ENCODE measurements at places on chromosomes 4 and X.
A peak's percentile ranks its signal among the peaks of the same experiment; 100 is the strongest.

DNA sequence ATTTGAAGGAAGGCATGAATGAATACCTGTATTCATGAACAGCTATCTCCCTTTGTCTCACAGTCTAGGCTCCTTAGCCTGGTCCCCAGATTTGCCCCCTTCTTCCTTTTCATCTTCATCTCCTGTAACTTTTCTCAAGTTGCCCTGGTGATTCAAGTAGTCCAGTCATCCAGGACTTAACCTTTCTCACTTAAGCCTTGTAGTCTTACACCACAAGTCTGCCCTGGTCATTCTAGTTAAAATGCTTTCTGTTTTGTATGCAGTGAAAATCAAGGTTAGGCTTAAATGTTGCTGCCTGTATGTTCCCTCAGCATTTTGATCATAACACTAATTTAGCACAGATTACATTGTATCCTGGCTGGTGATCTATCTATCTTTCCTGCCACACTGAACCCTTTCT lies 58.5 kb upstream of the SLC7A11 start:
- DNase-seq: no peak

DNA sequence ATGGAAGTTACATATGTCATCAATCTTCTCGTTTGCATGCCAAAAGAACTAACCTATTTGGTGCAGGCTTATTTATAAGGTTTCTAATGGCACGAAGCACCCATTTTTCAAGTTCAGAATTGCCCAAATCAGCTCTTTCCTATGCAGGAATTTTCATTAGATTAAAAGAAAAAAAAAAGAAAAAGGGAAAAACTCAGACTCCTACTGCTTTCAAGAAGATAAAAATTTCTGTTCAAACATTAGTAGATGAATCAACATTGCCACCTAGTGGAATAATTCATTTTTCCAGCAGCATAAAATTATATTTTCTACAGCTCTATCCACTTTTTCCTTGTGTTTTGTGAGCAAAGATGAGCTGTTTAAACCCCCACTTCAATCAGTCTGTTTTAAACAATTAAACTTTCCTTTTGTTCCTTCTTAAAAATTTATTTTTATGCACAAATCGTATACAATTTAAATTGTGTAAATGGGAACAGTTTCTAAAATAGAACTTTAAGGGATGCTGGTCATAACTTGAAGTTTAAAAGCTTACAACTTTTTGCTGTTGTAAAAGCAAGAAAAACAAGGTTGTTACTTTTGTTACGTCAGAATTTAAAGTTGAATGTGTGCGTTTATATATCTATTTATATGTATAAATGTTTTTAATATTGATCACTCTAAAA lies 309.9 kb downstream of the ARAP2 start:
- DNase-seq: peak; percentile 32

DNA sequence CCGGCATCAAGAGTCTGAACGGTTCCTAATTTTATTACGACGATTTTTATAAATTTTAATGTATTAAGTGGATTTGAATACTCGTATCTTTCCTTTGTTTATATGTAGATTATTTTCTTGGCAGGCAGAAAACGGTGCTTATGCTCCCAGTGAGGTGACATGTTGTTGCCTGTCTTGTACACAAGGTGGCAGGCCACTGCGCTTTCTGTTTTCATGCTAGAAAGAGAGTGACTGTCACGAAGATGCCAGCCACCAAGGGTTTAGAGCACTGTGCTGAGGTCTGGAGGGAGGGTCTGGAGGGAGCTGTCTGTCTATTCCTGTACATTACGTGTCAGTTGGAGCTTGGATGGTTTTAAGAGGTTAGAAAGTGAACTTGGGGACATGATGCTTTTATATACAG lies 87.7 kb downstream of the SHROOM2 start:
- DNase-seq: no peak

- DNase-seq: peak; percentile 84
These were observed 219.6 kb downstream of the PTTG2 start for GRCh38 chr4:38179690-38180377.

DNA sequence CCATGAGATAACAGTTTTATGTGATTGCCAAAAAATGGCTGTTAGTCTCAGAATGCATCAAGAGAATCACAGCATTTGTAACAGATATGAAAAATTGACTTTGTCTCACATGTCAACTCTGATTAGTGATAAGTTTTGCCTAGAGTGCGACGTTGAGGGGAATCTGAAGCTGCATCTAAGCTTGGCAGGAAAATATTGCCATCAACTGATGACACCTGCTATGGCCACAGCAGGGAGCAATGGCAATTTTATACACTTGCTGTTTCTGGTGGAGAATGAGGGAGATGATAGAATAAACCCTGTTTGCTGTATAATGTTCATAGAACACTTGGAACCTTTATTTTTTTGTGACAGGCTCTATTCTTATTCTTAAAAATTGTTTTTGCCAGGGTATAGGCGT lies 205.4 kb upstream of the GNPDA2 start:
- DNase-seq: no peak

DNA sequence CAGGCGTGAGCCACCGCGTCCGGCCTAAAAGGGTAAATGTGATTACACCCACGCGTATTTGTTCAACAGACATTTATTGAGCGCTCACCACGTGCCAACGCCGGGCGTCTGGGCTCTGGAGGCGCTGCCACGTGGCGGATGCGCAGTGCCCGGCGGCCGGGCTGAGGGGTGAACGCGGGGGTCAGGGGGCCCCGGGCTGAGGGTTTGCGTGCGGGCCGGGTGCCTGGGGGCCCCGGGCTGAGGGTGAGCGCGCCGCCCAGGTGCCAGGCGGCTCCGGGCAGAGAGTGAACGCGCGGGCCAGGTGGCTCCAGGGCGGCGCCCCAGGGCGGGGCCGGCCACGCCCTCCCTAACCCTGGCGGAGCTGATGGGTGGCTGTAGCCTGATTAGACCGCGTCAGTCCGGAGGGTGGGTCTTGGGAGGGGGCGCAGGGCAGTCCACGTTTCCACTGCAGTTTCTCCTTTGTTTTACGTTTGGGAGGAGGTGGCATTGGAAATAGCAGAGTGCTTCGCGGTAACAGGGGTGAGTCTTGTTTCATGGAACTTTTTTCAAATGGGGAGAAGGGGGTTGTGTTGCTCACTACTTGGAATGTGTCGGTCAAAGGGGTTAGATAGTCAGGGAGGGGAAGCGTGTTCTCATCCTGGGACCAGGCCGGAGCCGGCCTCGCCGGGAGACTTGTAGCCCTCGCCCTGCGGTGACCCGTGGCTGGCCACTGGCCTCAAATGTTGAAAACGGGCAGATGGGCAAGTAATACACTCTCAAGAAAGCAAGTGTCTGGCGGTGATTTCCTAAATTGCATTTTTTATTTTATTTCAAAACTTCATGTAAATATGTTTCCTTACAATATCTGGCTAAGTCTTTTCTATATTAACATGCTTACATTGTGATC lies at the start of gene ZFP42:
Gene ZFP42, plus strand, starts transcription at position 450 of the 886 bp plus-strand sequence. CDS start 7,037 bp downstream, outside the sequence.
- no peak for DNase-seq

- DNase-seq: no peak
These were observed at the start of gene GPR143 for GRCh38 chrX:9765737-9766097. TSS of gene GPR143 (minus strand) at chrX:9765847. CDS start at chrX:9765817, 30 bp downstream.

- peak; percentile 91 for DNase-seq
These were observed at the start of gene SRPX2 for GRCh38 chrX:100643956-100644860. TSS of gene SRPX2 (plus strand) at chrX:100644199. CDS start at chrX:100646323, 2,124 bp downstream.

- peak; percentile 90 for DNase-seq
These were observed 114.8 kb downstream of the REELD1 start for GRCh38 chr4:146329050-146329716.

GRCh38 chr4:77734928-77735327 lies 84.2 kb downstream of the CNOT6L start:
- peak; percentile 46 for DNase-seq

DNA sequence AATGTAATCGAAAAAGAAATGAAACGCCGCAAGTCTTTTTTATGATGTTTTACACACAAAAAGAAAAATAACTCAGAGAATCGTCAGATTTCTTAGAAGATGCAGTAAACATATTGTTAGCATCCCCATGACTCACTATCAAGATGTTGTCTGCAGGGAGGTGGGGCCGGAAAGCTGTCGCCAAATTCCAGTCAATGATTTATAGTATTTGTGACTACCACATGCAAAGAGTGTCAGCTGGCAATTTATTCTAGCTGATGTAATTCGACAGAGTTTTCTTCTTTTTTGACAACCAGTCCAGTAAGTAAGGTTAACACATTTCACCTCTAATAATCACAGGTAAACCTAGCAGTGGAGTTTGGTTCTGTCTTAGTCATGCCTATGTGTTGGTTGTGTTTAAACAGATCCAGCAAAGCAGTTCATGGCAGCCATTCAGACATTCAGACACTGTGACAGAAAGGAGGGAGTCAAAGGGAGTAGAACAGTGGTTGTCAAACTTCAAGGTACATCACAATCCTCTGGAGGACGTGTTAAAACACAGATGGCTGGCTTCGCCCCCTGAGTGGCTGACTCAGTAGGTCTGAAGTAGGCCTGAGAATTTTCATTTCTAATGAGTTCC lies 19.8 kb upstream of the PPP1R2C start:
- peak; percentile 60 for DNase-seq
